ENCODE measurements at places on chromosomes 3 and 15.

GRCh38 chr3:117350371-117350770 is 640.8 kb downstream of the TUSC7 start:
- no peak for DNase-seq

DNA sequence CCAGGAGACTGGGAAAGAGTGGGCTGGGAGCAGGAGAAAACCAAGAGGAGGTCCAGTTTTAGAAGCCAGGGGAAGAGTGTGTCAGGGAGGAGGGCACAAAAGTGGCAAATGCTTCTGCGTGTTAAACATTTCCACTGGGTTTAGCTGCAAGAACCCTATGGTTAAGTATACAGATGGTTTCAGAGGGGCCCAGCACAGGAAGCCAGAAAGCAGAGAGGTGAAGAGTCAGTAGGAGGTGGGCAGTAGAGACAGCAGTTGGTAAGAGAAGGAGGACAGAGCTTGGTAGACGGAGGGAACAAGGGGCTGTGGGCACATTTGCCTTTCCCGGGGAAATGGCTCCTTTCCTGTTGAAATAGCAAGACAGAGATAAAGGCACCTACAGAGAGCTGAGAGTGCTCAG is 133.8 kb downstream of the EPHB1 start:
- DNase-seq, result no peak

GRCh38 chr3:119998166-119998565 is 96.1 kb downstream of the GSK3B start:
- DNase-seq, result no peak

- DNase-seq, result no peak
Observed at GRCh38 chr3:155585384-155585783, 159.5 kb downstream of the PLCH1 start.

DNA sequence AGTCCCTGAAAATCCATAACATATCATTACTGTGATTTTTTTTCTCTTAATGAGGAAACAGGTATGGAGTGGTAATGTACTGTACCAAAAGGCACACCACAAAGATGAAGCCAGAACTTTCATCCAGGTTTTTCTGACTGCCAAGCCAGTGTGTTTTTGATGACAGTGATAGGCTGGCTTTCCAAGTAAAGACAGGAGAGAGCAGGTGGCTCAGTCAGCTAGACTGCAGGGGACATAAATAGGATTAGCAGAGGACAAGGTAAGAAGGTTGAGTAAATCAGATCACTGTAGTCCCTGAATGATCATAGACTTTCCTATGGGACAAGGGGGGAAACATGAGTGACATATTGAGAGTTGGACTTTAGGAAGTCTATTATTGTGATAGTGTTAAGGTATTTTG is 127.9 kb downstream of the GADL1 start:
- DNase-seq, result no peak

GRCh38 chr3:140265302-140265701 is 330.3 kb downstream of the CLSTN2 start:
- no peak for DNase-seq

DNA sequence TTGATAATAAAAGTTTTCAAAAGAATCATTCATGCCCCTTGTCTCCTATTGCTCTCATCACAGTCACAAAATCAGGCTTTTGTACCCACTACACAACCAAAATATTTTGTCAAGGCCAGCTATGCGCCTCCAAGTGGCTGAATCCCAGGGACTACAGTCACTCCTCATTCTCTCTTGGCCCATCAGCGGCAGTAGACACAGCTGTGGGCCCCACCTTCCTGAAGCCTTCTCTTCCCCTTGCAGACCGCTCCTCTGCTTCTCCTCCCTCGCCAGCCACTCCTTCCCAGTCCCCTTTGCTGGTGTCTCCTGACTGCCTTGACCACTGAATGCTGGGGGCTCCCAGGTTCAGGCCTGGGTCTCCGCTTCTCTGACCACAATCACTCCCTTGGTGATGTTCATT is 52.1 kb downstream of the LSM3 start:
- no peak for DNase-seq

DNA sequence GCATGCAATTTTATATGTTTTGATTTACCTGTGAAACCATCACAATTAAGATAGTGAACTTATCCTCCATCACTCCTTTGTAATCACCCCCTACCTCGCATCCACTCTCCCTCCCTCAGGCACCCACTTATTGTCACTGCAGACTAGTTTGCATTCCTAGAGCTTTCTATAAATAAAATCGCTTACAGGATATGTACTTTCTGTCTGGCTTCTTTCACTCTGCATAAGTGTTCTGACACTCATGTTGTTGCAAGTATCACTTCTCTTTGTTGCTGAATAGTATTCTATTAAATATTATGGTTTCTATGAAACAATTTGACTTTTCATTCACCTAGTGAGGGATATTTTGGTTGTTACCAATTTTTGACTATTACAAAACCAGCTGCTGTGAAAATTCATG is 139.3 kb downstream of the RSRC1 start:
- no peak for DNase-seq

GRCh38 chr3:78258798-78259197 is 1218.9 kb downstream of the ROBO2 start:
- peak; percentile 88 for DNase-seq

DNA sequence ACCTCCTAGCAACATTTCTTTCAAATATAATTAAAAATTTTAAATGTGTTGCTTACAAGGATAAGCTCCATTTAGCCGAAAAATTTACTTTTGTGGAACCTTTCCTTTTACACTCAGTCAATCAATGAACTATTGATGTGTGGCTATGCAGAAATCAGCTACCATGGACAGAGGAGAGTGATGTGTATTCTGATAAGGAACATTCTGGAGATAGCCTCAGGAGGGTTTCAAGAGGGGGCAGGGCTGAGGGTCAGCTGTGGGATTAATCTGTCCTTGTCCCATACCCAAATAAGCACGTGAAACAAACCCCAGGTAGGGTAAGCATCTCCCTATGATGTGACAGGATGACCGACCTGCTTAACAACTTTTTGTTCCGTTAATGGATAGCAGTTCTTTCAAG is 192.6 kb upstream of the PROK2 start:
- no peak for DNase-seq

GRCh38 chr3:68876112-68876713 is 56.1 kb downstream of the TAFA4 start:
- DNase-seq, result peak; percentile 82

- peak; percentile 33 for DNase-seq
Observed at GRCh38 chr15:78000091-78000926, 77.2 kb downstream of the TBC1D2B start.

GRCh38 chr3:119809249-119810017 is 27.5 kb downstream of the NR1I2 start:
- no peak for DNase-seq

GRCh38 chr3:48927928-48928327 is 9.3 kb downstream of the ARIH2 start:
- DNase-seq, result no peak

DNA sequence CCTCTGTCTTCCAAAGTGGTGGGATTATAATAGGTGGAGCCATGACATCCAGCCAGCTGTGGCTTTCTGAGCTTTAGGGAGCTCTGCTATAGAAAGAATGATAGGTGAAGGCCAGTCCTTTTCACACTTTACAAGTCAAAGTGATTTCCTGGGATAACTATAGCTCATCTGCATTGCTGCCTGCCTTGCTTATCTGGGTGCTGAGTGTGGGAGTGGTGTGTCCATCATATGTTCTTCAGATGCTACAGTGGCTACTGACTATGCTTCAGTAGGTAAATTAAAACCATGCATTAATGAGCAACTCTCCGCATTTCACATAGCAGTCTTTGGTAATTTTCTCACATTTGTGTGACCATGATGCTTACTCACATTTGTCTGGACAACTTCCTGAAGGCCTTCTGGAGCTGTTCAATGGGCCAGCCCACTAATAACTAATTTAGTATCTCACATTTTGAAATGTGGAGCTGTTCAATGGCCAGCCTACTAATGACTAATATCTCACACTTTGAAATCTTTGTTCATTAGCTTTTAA is 23.4 kb downstream of the RHOA start:
- DNase-seq, result no peak

DNA sequence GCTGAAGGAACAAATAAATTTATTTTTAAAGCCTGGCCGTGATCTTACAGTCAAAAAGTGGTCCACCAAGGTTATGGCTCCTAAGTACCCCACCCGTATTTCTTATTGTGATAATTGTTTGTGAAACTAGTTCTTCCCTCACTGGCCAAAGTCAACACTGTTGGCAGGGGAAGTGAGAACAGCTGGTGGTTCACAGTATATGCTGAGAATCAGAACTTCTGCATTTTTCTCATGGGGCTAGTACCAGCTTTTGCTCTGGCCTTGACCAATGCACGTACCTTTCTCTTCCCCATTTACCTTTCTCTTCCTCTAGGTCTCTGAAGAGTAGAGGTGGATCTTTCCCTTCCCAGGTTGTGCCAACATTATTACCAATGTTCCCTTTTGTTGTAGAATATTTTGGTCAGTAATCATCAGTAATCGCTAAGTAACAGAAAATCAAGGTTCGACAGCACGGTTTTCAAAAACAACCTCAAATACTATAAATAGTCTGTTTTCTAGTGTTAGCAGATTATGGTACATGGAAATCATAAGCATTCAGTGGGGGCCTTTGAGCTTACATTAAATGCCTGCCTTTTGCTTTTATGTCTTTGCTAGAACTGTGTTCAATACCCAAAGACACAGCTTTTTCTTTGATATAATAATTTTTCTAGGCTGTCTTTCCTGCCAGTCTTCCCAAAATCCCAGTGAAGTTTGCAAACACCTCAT is 268.0 kb downstream of the LPP start:
- no peak for DNase-seq

DNA sequence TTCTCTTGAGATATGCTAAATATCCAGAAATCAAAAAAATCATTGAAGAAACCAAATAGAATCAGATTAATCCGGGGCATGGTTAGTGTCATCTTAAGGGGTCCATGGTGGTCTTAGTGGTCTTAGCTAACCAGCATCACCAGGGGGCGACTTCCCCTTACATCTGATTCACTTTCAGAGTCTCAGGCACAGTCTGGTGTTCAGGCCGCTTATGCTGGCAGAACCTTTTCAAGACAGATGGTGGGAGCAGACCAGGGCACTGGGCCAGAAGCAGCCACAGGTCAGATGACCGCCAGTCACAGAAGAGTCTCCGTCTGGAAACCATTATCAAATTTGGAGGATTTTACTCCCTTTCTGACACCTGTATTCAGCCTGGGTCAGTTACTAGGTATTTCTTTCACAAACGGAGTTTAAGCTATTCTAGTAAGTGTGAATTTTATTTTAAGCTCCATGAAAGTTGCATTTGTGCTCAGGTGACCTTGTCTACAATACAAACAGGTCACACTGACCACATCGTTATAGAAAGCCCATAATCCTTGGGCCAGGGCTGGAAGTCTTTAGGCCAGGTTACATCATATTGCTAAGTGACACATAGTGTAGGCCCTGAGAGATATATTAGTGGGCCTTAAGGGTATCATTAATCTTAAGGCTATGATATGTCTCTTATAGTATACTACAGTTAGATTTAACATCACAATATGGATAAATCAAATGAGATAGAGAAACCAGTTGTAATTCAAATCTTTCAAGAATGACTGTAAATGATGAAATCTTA is 365.5 kb downstream of the GBE1 start:
- DNase-seq, result no peak

DNA sequence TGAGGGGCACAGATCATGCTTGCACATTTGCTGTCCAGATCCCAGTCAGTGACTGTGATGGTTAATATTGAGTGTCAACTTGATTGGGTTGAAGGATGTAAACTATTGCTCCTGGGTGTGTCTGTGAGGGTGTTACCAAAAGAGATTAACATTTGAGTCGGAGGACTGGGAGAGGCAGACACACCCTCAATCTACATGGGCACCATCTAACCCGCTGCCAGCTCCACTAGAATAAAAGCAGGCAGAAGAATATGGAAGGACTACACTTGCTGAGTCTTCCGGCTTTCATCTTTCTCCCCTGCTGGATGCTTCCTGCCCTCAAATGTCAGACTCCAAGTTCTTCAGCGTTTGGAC is 5.1 kb downstream of the GP9 start:
- no peak for DNase-seq

GRCh38 chr3:119550192-119550910 is 9.1 kb downstream of the CD80 start:
- DNase-seq, result no peak

GRCh38 chr3:50594253-50594785 is 17.3 kb downstream of the CISH start:
- DNase-seq, result no peak

GRCh38 chr15:70507772-70508371 is 255.5 kb downstream of the UACA start:
- DNase-seq, result peak; percentile 39

DNA sequence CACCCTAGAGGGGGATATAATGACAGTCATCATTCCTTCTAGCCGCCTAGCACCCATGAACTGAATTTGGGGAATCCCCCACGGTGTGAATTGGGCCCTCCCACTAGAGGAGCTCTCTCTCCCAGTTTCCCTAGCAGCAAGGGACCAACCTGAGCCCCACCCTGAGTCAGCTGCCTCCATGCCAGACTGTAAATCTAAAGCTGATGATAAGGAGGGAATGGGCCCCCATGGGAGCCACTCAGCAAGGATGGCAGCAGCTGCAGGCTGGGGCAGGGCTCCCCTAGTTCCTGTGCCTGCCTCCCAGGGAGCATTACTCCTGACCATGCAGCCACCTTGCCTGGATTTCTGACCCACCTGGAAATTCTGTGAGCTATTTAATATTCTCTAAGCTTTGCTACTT is 57.0 kb upstream of the PXYLP1 start:
- DNase-seq, result no peak

DNA sequence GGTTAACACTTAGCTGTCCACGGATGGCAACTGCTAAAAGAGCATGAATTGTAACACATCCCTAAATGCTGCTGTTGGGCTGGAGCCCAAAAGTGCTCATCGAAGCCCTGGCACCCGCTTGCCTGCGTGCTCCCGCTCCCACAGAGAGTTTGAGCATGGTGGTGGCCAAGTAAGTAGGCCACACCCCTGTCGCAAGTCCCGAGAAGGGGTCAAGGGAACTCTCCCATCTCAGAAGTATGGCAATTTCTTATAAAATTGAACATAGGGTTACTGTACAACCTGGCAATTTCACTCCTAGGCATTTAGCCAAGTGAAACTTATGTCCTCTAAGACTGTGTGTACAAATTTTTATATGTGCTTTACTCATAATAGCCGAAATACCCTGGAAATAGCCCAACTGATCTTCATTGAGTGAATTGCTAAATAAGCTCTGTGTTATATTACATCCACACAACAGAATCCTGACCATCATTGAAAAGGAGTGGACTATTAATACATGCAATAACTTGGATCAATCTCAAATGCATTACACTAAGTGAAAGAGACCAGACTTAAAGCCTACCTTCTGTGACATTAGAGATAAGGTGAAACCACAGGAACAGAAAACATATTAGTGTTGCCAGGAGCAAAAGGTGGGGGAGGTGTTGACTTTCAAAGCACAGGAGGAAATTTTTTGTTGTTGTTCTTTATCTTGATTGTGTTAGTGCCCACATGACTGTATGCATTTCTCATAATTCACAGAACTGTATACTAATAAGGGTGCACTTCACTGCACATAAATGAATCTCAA is 1.5 kb upstream of the GCSAM start:
- peak; percentile 51 for DNase-seq

DNA sequence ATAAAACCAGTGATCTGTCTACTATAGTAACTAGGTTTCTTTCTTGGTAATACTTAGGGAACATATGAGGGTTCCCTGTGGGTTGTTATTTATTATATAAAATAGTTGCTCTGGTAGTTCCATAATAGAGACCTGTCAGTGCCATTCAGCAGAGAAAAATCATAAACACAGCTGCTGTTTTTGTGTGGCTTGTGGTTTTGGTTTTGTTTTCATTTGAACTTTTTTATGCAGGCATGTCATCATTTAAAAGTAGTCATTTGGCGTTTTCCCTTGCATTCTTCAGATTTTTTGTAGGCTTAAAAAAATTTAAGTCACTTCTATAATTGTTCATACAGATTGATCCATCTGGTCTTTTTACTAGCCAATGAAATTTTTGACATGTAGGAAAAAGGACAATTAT is 47.9 kb downstream of the PIK3CA start:
- peak; percentile 65 for DNase-seq
